Activated CD8-positive, alpha-beta T cell treated with anti-CD3 and anti-CD28 coated beads for 36 hours (primary cell): ENCODE measurements at places on chromosomes 6 and 20. TPM values are rescaled to one million over a fixed set of nuclear protein-coding genes. Genes with fewer than 3 reads are reported as not detected.

DNA sequence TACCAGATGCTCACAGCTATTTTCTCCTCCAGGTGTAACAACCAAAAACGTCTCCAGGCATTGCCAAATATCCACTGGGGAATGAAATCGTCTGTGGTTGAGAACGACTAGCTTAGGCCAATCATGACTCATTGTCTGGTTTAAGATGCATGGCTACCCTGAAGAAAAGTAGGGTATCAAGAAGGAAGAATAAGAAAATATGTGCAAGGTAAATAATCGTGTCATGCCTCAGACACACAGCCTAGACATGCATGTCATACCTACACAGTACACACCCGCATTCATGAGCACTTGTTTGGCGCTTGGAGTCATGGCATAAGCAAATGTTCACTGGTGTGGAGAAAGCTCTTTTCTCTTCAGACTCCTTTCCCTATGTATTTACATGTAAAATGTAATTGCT, 745.7 kb downstream of the MAFB start:
- no peak for DNase-seq

DNA sequence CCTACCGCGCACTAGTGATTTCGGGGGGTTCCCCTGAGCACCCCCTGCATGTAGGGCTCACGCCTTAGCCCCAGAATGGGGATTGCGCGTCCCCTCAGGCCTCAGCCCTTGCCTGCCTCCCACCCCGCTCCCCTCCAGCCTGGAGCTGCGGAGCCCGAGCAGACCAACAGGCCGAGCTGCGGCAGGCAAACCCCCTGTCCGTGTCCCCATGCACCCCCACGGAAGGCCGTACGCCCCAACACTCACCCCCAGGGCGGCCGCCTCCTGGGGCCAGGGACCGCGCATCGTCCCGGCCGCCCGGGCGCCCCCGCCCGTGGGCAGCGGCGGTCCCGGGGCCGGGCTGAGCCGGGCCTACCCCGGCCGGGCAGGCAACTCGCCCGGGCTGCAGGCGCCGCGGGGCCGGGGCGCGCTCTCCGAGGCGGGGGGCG, 1.2 kb upstream of the KCNB1 start:
- DNase-seq: no peak

The PTCRA gene
- total RNA-seq: not detected

GRCh38 chr6:43368259-43369160, 937 bp downstream of the ZNF318 start:
- DNase-seq: no peak

DNA sequence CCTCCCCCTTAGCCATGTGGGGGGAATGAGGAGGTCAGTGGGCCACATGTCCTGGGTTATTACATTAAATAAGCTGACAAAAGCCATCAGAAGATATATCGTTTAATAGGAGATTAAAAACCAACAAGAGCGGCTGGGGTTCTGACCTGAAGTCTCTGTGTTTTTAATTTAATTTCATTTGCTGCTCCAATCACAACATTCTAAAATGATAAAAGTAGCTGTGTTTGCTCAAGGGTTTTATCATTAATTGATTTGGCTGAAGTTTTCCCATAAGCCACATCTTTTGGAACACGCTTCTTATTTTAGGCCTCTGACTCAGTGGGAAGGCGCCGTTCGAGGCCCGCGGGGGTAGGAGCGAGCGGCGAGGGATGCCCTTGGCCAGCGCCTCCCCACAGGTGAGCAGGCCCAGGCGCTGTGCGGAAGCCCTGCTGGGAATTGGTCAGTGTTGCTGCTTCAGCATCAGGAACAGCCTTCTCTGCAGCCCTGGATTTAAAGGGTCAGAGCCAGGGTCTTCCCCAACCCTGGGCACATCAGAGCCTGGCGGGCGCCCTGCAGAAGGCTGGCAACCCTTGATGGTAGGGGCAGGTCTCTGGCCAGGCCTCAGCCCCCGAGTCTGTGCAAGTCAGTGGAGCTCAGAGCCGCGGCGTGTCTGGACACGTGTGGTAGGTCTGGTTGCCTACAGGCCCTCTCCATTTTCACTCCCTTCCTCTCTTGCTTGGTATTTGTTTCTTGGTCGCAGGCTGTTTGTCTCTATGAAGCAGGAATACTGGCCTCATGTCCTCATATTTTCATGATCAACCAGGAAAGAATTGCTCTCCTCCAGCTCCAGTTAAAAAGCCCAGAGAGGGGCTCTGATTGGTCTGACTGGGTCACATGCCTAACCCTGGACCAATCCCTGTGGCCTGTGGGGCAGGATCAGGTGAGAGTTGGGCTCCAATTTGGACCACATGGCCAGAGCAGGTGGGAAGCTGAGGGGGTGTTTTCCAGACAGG, 30.9 kb upstream of the MLN start:
- no peak for DNase-seq

The DLL1 gene
- total RNA-seq: 1.9 TPM

DNA sequence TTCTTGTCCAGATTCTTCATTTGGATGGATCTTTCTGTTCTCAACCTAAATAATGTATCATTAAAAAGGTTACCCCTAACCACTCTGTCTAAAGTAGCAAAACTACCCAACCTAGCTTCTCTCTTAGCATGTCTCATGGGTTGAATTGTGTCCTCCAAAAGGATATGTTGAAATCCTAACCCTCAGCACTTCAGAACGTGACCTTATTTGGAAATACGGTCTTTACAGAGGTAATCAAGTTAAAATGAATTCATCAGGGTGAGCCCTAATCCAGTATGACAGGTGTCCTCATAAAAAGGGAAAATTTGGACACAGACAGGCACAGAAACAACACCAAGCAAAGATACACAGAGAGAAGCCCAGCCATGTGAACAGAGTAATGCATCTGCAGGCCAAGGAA, 6.1 kb upstream of the FRK start:
- no peak for DNase-seq

DNA sequence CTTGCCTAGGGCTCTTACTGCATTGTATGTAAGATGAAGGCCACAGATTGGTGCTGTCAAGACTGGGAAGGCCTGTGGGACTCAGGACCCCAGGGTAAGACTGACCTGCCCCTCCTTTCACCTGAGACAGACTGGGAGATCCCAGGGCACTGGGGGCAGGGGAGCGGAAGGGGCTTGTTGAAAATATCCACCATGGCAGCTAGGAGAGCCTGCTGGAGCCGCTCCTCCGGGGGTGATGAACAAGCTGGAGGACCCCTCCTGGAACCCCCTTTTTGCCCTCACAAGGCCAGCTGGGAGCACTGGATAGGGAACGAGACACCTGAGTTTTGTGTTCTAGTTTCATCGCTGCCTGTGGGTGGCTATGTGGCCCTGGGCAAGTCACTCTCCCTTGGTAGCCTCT, 9.2 kb upstream of the SDCBP2 start:
- no peak for DNase-seq

The LY6G6D gene
- not detected for total RNA-seq

DNA sequence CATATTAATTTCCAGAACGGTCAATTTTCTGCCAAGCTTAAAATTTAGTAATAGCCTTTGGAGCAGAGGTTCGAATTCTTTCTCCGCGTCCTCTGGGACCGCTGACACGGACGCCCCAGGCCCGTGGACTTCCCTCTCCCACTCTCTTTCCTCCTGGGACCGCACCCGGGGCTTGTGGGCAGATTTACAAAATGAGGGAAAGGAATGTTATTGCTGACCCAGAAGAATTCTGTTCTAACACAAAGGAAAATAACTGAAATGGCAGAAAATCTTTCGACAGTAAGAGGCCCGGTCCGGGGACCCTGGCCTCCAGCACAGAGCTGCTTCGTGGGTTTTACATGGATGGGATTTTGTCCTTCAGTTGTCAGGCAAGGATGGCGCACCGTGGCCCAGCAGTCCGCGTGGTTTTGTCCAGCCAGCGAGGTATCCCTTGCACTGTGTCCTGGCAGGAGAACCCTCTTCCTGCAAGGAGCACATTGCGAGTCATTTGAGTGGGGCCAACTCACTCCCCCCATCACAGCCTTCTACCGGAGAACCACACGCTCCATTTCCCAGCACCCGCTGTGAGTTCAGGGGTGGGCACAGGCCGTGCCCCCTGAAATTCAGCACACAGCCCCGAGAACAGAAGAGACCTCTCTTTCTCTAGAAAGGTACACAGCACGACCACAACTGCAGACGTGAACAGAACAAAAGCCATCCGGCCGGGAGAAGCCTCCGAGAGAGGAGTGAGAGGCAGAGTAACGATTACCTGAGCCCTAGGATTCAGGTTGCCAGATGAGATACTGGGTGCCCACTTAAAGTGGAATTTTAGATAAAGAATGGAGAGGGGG, 106.0 kb upstream of the AFDN start:
- no peak for DNase-seq

The SRSF12 gene
- 1.1 TPM for total RNA-seq

The KCNK16 gene
- total RNA-seq: not detected
